IPS-NIHi11 (cell line): ENCODE measurements at places on chromosomes 16 and 17.

DNA sequence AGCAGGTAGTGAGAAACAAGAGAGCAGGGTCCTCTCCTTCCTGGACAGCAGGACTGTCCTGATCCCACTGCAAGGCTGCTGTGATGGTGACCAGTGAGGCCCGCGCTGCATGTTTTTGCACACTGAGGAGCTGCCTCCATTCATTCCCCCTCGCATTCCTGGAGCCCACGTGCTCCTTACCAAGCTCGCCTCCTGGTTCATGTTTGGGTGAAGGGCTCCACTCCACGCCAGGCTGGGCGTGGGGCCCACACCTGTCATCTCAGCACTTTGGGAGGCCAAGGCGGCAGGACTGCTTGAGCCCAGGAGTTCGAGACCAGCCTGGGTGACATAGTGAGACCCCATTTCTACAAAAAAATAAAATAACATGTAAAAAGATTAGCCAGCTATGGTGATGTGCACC, 15.4 kb upstream of the FASN start:
- DNase-seq, result no peak

- peak; percentile 93 for DNase-seq
These were observed at the start of gene RNF135 for GRCh38 chr17:30970831-30971567. Gene RNF135 (plus strand): TSS chr17:30971039. CDS start chr17:30971074, 35 bp downstream.

- no peak for DNase-seq
These were observed 18.0 kb upstream of the JPH3 start for GRCh38 chr16:87584271-87584670.

- no peak for DNase-seq
These were observed 14.4 kb downstream of the TBKBP1 start for GRCh38 chr17:47708312-47708863.

- no peak for DNase-seq
These were observed 817 bp downstream of the NDUFAF8 start for GRCh38 chr17:81239714-81240555.

GRCh38 chr16:83348991-83349390, 458.8 kb upstream of the HSBP1 start:
- DNase-seq, result no peak

GRCh38 chr17:81927152-81927652, 333 bp downstream of the MAFG start:
- no peak for DNase-seq

- DNase-seq, result no peak
These were observed 17.3 kb downstream of the CRHR1 start for GRCh38 chr17:45801421-45801820.

- no peak for DNase-seq
These were observed 114.4 kb downstream of the SDR42E1 start for GRCh38 chr16:81896902-81897301.
